ENCODE measurements at places on chromosomes 13 and 19.
A peak's percentile ranks its signal among the peaks of the same experiment; 100 is the strongest.

DNA sequence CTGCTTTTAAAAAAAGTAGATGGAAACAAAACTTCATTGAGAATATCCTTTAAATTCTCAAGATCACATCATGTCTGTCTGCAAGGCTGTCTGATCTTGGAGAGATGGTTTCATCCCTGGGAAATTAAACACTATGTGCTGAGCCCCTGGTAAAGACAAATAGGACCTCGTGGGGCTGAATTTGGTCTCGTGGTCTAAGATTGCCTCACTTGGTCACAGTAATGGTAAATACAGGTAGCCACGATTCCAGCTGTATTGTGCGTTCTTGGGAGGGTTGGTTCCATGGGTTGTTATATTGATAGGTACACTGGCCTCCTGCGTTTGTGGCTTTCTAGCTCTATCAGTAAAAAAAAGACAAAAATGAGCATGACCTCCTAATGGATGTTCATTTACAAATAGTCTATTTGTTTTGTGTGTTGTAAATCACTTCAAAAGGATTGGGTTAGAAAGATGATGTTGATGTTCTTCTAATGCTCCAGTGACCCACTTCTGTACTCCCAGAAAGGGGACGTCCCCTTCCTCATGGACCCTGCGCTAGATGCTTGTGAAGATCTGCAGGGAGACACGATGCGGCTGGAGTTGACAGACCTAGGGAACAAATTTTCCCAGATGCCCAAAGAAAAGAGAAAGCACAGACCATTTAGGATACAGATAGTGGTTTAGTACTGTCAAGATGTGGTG lies 1.8 kb downstream of the CEBPG start:
- no peak for DNase-seq

DNA sequence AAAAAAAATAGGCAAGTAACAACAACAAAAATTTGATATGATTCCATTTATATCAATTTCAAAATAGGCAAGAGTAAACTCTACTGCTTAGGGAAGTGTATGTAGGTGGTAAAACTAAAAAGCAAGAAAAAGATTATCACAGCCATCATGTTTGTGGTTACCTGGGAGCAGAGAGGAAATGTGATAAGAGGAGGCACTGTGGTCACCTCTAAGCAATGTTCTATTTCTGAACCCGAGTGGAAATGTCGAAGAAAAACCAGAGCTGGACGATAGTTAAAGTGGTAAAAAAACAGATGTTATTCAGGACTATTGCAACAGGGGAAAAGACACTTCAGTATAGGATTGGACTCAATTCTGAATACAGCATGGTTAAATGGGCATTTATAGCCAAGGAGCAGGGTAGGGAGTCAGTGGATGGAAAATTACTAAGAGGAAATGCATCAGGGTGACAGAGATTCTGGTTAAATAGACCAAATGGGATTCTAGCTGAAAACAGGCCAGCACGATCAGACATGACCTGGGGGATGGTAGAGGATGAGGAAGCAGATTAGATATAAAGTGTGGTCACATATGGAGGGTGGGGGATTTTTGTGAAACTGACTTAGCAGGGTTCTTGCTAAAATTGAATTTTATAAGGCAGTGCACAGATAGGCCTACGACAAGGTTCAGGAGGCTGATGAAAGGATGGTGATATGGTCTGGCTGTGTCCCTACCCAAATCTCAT lies 6.0 kb upstream of the TEX30 start:
- no peak for DNase-seq

GRCh38 chr19:7294558-7295212 lies 471 bp upstream of the INSR start:
- DNase-seq = peak; percentile 7

- no peak for DNase-seq
These were observed 38.4 kb downstream of the ACTN4 start for GRCh38 chr19:38685666-38686529.

GRCh38 chr13:53197424-53197823 lies 168.8 kb downstream of the OLFM4 start:
- DNase-seq = no peak

GRCh38 chr19:48085076-48085475 lies 25.5 kb downstream of the PLA2G4C start:
- no peak for DNase-seq

- DNase-seq = no peak
These were observed 1.1 kb upstream of the ERF start for GRCh38 chr19:42255766-42256745.

DNA sequence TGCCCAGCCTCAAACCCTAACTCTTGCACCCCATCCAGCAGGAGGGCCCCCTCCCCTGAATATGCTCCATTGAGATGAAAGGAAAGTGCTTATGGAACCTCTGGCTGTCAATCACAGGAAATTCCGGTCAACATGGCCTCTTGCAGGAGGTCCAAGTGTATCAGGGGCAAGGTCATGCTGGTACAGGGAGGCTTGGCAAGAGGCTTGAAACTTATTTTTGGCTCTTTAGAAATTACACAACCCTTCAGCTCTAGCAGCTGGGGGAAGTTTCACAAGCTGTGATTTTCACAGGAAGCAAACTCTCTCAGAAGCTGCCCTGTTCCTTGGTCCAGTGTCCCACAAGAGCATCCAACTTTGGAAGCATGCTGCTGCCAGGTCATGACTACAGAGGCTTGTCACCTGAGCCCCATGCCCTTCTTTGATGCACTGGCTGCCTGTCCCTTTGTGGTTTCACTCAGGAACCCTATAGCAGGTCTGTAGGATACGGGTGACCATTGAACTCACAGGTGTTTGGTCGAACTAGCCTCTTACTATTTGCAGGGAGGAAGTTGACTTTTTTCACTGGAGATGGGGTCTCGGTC lies 8.4 kb downstream of the ASF1B start:
- no peak for DNase-seq

GRCh38 chr13:85575110-85575509 lies 224.1 kb downstream of the SLITRK6 start:
- DNase-seq = no peak

DNA sequence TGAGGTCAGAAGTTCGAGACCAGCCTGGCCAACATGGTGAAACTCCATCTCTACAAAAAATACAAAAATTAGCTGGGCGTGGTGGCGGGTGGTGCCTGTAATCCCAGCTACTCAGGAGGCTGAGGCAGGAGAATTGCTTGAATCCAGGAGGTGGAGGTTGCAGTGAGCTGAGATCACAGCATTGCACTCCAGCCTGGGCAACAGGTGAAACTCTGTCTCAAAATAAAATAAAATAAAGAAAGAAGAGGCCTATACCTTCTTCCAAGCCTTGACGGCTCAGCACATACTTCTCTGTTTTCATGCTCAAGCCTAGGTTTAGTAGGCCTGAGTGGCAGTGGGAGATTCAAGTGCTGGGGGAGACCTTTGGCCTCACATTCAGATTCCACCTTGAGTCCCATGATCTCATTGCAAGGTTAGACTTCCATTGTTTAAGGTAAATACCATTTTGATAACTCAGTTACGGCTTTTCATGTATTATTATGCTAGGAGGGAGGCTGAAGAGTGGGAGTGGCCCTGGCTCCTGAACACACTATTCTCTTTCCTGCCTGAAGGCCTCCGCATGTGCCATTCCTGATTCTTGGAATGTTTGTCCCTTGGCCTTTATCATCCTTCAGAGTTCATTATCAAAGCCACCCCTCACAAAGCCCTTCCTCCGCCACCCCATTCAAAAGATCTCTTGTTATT lies 1.6 kb upstream of the SPINT2 start:
- DNase-seq = no peak

DNA sequence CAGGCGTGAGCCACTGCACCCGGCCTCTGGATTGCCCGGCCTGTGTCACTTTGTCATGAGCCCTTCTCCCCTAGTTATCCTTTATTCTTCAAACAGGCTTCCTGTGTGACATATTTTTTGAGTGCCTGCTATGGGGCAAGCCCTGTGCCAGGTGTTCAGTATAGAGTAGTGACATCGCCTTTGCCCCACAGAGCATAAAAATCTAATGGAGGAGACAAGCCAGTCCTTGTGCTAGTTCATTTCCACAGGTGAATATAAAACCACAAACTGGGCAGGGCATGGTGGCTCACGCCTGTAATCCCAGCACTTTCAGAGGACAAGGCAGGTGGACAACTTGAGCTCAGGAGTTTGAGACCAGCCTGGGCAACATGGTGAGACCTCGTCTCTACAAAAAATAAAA lies 43.2 kb downstream of the BBC3 start:
- no peak for DNase-seq

GRCh38 chr19:43575156-43575950 lies at the start of the genes PINLYP and XRCC1:
TSS of gene PINLYP (plus strand) at chr19:43575801. CDS start at chr19:43577192, 1,391 bp downstream.
TSS of gene XRCC1 (minus strand) at chr19:43575527. CDS start at chr19:43575458, 69 bp downstream.
- peak; percentile 95 for DNase-seq

GRCh38 chr13:64925284-64925683 lies 2304.9 kb downstream of the PCDH9 start:
- DNase-seq = no peak

DNA sequence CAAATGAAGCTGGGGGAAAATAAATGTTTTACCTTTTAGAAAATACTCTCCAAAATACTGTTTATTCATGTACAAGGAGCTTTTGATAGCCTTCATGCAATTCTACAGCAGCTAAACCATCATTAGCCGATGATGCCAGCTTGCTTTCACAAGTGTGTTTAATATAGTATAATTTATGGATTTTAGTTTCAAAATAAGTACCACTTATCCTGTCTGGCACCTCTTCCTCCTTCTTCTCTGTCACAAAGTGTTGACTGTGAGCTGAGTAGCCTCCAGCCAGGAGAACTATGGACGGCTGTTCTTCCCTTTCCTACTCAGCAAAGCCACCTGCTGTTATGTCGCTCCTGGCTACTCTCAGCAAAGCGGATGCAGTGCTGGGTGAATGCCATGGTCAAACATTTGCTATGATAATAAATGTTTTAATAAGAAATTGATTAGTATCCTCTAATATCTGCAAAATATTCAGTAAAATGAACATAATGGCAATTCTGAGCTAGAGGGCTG lies 238.2 kb downstream of the LIG4 start:
- no peak for DNase-seq

GRCh38 chr13:26052337-26052736 lies 521 bp upstream of the SHISA2 start:
- DNase-seq = no peak

DNA sequence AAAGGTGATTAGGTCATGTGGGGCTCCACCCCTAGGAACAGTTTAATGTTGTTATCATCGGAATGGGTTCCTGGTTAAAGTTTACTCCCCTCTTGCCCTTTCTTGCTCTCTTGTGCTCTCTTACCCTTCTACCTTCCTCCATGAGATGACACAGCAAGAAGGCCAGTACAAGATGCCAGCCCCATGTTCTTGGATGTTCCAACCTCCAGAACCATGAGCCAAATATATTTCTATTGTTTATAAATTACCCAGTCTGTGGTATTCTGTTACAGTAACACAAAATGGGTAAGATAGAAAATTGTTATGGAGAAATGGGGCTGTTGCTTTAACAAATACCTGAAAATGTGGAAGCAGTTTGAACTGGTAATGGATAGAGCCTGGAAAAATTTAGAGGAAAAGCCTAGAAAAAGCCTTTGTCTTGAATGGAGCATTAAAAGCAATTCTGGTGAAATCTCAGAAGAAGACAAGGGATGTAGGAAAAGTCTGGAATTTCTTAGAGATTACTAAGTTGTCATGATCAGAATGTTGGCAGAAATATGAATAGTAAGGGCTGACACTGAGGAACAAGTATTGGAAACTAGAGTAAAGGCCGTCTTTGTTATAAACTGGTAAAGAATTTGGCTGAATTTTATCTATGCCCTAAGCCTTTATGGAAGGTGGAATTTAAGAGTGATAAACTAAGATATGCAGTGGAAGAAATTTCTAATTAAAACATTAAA lies 53.5 kb upstream of the TSC22D1 start:
- DNase-seq = no peak

DNA sequence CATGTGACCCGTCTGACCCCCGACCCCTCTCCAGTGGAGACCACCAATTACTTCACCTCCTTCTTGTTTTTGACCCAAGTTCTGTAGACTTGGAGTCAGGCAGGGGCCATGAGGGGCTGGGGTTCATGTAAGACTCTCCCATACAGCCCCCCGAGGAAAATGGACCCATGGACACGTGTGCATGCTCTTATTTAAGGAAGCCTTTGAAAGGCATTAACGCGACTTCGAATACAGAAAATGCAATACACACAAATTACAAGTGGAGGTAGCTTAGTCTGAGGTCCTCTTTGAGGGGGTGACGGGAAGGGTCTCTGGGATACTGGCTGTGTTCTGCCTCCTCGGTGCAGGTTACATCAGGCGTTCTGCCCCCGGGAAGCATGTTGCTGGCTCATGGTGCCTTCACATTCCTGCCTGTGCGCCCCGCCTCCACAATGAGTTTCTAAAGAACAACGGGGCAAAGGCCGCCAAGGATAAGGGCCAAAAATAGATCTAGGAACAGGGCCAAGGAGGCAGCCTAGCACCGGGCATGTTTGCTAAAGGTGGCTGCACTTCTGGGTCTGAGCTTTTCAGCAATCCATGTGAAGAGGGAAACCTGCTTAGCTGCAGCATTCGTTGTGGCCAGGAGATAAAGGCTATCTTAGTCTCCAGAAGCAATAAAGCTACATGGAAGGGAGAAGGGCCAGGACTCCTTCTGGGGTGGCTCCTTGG lies 54.5 kb downstream of the RAB20 start:
- no peak for DNase-seq

DNA sequence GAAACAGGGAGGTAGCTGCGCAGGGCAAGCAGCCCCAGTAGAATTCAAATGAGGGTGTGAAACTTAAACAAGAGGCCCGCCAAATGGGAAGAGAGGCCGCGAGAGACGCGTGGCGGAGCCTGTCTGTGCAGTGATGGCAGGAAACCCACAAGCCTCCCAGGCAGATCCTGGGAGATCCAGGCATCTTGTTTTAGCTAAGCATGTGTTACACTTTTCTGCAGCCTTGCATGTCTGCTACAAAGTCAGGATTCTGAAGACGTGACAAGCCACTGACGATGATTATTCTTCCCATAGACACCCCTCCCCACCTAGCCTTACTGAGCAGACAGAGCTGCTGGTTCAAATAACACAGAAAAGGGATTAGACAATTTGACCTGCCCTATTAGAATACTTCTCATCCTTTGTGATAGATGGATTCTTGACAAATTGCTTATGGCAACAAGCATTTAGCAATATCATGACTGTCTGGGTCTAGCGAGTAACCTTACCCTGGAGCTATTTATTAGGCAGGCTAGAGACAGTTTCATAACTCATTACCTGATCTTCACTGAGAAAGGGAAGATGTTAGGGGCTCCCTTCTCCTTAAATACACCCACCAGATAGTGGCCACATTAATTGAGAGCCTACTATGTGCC lies 185.2 kb upstream of the IRS2 start:
- DNase-seq = no peak

DNA sequence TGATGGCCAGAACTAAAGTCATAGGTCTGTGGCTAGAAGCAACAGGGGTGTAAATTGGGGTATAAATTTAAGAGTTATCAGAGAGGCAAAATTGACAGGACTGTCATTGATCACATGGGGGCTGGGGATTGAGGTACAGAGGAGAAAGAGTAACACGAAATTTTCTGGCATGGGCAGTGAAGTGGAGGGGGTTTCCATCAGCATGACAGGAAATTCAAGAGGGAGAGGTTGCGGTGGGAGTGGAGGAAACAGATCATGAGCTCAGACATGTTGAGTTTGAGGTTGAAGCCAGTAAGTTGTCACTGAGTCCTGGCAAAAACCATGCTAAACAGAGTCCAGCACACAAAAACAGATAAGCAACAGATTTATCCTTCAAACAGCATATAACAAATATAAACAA lies 192.1 kb upstream of the TSC22D1 start:
- DNase-seq = peak; percentile 13

GRCh38 chr19:3608079-3608641 lies 1.5 kb upstream of the TBXA2R start:
- no peak for DNase-seq

GRCh38 chr13:41402691-41403511 lies 54.4 kb upstream of the RGCC start:
- no peak for DNase-seq
